ENCODE measurements at places on chromosomes 1 and 21. TPM values are rescaled to one million over a fixed set of nuclear protein-coding genes. Genes with fewer than 3 reads are reported as not detected.
A peak's percentile ranks its signal among the peaks of the same experiment; 100 is the strongest.

DNA sequence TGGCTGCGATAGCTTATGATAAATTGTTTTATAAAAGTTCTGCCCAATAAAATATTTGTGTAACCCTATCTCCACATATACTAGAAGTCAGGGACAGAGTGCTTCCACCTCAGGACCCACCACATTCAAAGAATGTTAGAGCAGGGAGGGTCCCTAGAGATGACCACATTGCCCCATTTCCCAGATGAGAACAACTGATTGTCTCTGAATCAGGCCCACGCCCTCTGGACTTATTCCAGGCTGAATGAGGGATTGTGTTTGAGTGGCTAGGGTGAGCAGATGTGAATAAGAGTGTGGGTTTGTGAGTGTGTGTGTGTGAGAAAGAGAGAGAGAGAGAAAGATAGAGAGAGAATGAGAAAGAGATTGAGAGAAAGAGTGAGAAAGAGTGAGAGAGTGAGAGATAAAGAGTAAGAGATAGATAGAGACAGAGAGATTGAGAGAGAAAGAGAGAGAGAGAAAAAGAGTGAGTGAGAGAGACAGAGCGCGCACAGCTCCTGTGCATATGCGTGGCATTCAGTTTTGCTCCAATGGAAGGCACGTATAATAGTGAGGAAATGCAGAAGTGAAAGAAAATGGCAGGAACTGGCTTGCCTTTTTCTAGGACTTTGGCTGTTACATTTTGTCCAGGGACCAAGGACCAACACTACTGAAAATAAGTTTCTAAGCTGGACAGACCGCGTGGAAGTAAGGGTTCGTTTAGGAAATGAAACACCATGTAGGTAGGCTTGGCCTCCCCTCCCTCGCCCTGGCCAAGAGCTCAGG is 94.1 kb downstream of the ABCA4 start:
- DNase-seq, result no peak

GRCh38 chr1:207502726-207503125 is 6.8 kb downstream of the CR1 start:
- DNase-seq, result no peak

GRCh38 chr1:67674260-67675011 is 10.6 kb upstream of the GADD45A start:
- peak; percentile 34 for DNase-seq

DNA sequence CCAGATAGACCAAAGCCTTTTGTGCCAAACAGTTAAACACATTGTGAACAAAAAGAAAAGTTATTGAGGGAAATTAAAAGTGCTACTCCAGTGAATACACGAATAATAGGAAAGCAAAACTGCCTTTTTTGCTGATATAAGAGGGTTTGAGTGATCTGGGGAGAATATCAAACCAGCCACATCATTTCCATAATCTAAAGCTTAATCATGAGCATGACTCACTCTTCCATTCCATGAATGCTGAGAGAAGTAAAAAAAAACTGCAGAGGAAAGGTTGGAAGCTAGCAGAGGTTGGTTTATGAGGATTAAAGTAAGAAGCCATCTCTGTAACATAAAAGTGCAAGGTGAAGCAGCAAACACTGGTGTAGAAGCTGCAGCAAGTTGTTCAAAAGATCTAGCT is 350.6 kb upstream of the NCAM2 start:
- DNase-seq, result no peak

DNA sequence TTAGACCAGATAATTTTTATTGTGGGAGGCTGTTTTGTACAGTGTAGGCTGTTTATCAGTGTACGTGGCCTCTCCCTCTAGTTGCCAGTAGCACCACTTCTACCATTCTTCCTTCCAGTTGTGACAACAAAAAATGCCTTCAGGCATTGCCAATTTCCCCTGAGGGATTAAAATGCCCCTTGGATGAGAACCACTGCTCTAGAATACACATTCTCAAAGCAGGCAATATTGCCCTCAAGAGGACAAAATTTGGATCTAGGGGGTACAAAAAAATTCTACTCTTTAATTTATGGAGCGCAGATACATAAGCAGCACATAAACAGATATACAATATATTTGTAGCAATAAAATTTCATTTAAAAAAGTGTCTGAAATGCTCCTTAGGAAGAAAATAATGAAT is 674.6 kb downstream of the PTPRC start:
- no peak for DNase-seq

- DNase-seq, result no peak
Measured at GRCh38 chr1:201006450-201006849, 17.1 kb downstream of the KIF21B start.

- no peak for DNase-seq
Measured at GRCh38 chr1:47439819-47440598, 2.2 kb downstream of the FOXD2 start.

DNA sequence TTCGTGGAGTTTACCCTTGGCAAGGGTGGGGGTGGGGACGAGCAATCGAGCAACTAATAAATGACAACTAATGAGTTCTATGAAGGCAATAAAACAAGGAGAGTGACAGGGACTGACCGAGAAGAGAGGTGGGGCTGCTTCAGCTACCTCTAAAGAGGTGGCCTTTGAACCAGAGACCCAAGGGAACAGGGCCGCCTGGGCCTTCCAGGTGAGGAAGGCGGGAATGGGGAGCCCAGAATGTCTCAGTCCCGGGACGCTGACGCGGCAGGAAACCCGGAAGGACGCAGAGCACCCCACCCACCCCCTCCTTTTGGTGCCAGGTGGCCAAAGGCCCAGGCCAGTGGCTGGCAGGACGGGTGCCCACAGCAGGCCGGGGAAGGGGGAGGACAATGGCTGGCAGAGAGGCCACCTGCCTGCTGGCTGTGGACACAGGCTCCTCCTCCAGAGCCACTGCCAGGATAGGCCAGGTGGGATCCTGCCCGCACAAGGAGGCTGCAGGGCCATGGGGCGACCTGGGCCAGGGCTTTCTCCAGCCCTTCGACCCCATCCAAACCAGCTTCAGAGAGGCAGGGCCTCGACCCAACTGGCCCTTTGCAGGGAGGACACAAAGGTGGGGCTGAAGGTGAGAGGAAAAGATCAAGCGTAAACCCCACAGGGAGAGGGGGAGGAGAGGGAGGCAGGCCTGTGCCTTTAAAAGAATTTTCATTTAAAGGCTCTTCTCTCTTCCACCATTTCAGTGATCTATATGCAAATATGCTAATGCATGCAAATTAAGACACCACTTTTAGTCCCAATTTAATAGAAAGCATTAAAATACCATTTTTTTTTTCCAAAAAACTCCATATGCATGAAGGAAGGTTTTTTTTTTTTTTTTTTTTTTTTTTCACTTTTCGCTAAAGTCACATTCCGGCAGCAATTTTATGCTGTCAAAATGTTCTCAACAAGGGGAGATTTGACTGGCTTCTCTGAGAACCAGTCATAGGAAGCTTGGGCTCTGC is 58.1 kb downstream of the CASZ1 start:
- no peak for DNase-seq

GRCh38 chr1:202688401-202688800 is 21.9 kb downstream of the SYT2 start:
- no peak for DNase-seq

GRCh38 chr1:44151808-44152207 is 10.4 kb upstream of the KLF18 start:
- no peak for DNase-seq

DNA sequence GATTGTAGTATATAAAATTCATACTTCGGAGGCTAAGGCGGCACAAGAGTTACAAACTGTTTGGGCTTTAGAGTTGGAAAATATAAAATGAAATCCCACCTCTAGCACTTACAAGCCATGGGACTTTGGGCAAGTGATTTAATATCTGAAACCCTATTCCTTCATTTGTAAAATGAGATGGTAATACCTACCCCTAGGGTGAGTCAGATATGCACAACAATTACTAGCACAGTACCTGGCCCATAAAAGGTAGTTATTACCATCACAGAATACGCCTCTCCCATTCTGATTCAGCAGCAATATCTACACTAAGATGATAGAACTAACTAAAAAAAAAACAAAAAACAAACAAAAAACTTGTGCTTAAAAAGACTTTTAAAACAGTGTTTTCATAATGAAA is 3.5 kb downstream of the KLHL12 start:
- no peak for DNase-seq

DNA sequence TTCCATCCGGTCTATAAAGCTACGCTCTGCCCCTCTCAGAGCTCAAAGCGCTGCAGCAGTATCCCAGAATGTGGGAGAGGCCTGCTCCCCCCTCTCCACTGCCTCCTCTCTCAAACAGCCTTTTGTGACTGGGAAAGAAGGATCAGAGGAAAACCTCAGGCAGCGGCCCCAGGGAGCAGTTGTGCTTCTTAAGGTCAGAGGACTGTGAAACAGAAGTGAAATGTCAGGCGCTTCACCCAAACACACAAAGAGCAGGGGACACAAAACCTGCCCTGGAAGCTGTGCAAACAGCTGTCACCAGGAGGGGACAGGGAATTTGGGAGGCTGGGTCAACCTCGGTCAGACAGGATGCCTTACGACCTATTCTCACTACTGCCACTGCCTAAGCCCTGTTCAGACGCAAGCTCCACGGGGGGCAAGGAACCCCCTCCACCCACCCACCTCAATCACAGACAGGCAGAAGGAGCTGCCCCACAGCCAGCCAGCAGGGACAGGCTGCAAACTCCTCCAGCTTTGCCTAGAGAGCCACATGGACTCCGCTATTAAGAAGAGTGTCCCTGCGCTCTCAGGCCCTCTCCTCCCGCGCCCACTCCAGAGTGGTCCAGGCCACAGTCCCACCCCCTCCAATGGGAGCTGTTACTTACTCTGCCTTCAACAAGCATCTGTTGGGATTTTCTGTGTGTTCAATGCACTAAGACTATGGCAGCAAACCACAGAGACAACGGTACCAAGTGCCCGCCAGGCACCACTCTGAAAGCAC is 14.6 kb downstream of the SSBP3 start:
- no peak for DNase-seq

DNA sequence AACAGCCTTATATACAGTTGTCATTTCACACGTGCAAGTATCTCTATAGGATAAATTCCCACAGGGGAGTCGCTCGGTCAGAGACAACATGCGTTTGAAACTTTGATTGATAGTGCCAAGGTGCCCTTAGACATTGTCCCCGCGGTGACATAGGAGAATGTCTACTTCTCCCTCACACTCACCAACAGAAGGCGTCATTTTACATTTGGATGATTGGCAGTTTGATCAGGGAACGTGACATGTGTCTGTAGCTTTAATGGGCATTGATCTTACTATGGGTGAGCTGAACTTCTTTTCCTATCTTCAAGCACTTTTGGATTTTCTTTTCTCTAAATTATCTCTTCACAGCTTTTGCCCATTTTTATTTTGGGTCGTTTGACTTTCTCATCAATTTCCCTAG is 42.6 kb upstream of the PAX7 start:
- DNase-seq, result no peak

DNA sequence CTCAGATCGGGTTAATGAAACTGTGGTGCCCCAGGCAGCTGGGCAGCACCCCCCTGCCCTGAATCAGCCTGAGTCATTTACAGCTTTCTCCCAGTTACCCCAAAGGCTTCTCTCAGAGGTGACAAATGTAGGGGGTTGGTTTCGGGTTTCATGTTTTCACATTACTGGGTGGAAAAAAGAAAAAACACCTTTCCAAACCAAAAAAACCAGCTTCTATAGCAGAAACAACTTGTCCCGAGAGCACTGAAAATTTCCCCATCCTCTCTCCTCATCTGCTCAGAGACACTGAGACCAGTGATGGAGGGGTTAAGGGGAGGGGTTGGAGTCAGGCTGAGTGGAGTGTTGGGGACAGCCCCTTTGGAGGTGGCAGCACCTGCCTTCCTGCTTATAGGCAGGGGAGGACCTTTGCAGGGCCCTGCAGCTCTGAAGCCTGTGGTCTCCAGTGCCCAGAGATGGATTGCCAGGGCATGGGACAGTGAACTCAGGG is 15.6 kb downstream of the UTP11 start:
- DNase-seq, result no peak

- DNase-seq, result no peak
Measured at GRCh38 chr1:169572187-169572586, 14.1 kb downstream of the F5 start.

- no peak for DNase-seq
Measured at GRCh38 chr1:87104945-87105344, 190.5 kb downstream of the HS2ST1 start.

DNA sequence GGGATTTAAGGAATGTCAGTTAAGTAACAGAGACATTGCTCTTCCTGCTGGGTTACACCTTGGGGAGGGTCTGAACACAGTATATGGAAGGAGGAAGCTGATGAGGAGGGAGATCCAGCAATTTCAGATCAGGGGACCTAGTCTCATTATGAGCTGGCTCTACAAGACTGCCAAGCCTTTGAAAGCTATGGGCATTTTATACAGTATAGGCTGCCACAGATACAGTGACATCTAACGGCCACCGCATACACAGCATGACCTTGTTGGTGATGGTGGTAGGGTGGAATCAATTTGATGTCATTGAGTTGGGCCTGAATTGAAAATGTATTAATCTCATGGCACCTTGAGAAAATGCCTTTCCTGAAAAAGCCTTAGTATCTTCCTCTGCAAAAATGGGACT is 22.6 kb upstream of the ZP4 start:
- no peak for DNase-seq

- no peak for DNase-seq
Measured at GRCh38 chr1:9078015-9078751, 8.7 kb upstream of the SLC2A5 start.

DNA sequence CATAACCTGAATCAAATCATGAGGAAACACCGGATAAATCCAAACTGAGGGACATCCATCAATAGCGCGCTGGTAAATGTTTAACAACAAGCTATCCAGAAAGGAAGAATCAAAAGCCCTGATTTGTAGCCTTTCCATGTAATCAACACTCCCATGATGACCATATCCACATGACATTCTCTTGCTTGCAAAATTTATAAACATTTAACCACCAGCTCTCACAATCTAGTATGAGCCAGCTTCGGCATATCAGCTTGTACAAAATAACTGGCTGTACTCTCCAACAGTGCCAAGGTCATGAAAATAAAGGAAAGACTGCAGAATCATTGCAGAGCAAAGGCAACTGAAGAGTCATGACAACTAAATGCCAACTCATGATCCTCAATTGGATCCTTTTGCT is 15.7 kb downstream of the HSD11B1 start:
- DNase-seq, result no peak

The NPHS2 gene
- not detected for total RNA-seq

The IL6R gene
- 13.2 TPM for total RNA-seq

The ANGPTL7 gene
- total RNA-seq, result 4.5 TPM

The SPRR3 gene
- not detected for total RNA-seq

The ZNF648 gene
- not detected for total RNA-seq

The C1orf105 gene
- total RNA-seq, result 12.2 TPM

The GUCA2B gene
- not detected for total RNA-seq

The HEYL gene
- 50.5 TPM for total RNA-seq
